ENCODE measurements at places on chromosomes 7 and 10.

- no peak for DNase-seq
Measured at GRCh38 chr10:51932530-51932929, 233.1 kb upstream of the CSTF2T start.

DNA sequence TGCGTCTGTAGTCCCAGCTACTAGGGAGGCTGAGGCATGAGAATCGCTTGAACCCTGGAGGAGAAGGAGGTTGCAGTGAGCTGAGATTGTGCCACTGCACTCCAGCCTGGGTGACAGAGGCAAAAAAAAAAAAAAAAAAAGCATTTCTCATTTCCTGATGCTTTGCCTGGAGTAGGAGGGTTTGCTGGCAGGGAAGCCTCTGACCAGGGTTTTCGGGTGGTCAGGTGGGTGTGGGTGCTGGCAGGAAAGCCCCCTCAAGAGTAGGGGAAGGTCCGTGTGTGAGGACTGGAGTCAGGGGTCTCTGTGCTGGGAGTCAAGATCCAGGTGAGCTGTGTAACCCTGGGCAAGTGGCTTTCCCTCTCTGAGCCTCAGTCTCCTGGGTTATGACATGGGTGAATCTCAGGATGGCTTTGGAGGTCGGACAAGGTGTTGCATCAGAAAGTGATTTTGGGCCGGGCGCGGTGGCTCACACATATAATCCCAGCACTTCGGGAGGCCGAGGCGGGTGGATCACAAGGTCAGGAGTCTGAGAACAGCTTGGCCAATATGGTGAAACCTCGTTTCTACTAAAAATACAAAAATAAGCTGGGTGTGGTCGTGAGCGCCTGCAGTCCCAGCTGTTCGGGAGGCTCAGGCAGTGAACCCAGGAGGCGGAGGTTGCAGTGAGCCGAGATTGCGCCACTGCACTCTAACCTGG is 3.2 kb downstream of the AMZ1 start:
- no peak for DNase-seq

- DNase-seq, result no peak
Measured at GRCh38 chr10:122257041-122257440, 14.1 kb upstream of the BTBD16 start.

- no peak for DNase-seq
Measured at GRCh38 chr10:42955493-42955889, 121.4 kb upstream of the RET start.

DNA sequence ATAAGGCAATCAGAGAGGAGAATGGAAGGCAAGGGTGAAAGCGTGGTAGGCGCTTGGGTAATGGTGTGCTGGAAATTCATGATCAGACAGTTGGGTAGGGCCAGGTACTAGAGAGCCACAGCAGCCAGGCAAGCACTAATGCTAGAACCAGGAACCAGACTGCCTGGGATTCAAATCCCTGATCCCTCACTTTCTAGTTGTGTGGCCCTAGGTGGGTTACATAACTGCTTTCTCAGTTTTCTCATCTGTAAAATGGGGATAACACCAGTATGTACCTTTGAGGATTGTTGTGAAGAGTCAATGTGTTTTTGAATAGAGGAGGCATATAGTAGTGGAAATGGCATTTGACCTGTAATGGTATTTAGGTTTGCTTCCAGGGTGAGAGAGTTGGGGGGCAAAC is 225.9 kb downstream of the LRMDA start:
- DNase-seq, result no peak

Measured in GM12892 (cell line).